ENCODE measurements at places on chromosomes 2 and 18.

DNA sequence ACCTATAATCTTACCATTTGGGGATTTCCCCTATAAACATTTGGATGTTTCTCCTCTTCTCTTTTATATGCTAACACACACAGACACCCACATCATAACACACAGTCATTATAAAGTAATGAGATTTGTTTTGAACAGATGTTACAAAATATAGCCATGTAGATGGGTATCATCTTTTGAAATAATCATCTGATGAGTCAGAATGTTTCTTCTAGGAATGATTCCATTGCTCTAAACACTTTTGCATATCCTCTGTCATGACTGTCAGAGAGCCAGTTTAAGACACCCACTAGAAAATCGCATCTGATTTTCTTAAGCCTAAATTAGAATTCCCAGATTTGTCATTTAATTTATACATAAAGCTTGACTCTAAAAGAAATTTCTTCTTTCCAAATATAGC, 442.6 kb downstream of the CMPK2 start:
- DNase-seq = no peak

GRCh38 chr2:95206096-95206495, 1.2 kb upstream of the ZNF892 start:
- no peak for DNase-seq

DNA sequence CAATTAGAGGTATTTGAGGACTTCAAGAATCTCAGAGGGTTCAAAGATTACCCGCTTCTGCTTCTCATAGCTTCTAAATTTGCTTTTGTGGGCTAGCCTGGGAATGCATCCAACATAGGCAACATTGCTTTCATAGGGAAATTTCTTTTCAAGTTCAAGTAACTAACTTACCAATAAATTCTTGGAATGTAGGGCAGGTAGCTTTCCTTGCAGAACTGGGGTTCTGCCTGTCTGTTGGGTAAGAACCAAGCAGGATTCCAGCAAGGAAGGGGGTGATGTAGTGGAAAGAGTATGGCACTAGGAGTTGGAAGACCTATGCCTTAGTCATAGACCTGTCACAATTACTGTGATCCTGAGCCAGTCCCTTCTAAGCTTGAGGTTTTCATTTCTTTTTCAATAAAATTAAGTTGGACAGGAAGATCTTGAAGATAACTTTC, 164.1 kb downstream of the FHOD3 start:
- no peak for DNase-seq

GRCh38 chr2:172131713-172132555, 29.2 kb upstream of the DLX2 start:
- DNase-seq = no peak

GRCh38 chr18:27778441-27778840, 398.5 kb downstream of the CDH2 start:
- no peak for DNase-seq

- DNase-seq = no peak
These were observed 10.1 kb upstream of the CCDC138 start for GRCh38 chr2:108776475-108776874.

All from stimulated activated CD4-positive, alpha-beta T cell treated with anti-CD3 and anti-CD28 coated beads, Interleukin-15, amount 100 ng/mL, for 1 hour (primary cell).